ENCODE measurements at places on chromosomes 4 and X.

DNA sequence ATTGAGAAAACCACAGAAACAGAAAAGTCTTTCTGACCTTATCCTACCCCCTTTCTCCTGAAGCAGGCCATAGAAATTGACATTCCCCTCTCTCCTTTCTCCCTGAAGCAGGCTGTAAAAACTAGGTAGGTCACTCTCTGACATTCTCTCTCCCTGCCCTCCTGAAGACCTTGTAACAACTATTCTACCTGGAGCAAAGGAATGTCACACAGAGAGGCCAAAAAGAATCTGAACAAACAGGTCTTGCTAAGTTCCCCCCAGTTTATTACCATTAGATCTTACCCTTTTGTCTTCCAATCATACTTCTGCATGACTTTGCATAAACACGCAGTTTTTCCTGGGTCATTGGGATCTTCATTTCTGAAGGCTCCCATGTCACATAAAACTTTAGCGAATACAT lies 198.3 kb upstream of the GYPA start:
- DNase-seq: no peak

DNA sequence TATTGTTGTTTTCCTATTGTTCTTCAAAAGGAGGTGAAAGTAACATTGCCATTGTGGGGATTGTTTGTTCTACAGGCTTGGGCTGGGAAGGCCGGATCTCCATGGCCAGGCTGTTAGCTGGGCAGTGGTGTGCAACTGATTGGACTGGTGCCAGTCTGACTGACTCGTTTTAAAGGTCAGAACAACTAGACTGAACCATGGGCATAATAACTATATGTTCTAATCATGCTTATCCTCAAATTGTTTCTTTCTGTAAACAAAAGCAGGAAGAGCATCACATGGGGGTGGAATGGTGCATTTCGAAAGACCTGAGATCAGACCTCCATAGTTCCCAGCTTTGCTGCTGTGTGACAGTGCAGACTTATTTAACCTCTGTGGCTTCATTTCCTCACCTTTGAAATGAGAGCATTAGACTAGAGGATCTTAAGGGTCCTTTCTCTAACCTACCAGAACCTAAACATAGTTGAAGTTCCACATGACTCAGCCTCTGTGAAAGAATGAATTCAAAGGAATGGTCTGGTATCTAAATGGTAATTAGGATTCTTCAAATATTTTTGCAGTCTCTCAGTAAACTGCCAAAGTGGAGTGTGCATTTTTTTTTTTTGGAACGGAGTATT lies 66.7 kb upstream of the PGRMC2 start:
- DNase-seq: peak; percentile 14

DNA sequence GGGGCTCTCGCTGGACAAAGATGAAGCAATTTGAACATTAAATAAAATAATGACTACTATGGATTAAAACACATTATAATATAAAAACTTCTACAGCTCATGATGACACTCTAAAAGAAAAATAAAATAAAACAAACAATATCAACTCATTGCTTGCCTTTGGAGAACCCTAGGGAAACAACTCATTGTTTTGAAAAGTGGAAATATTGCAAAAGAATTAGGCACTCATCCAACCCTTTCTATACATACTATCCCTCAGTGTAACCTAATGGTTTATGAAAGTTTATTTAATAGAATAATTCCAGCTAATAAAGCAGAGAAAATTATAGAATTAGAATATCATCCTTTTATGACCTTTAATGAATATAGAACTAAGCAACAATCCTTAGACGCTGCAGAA lies 718 bp downstream of the RAB40A start:
- DNase-seq: no peak

- no peak for DNase-seq
Measured at GRCh38 chr4:164483711-164484110, 270.2 kb upstream of the SMIM31 start.

DNA sequence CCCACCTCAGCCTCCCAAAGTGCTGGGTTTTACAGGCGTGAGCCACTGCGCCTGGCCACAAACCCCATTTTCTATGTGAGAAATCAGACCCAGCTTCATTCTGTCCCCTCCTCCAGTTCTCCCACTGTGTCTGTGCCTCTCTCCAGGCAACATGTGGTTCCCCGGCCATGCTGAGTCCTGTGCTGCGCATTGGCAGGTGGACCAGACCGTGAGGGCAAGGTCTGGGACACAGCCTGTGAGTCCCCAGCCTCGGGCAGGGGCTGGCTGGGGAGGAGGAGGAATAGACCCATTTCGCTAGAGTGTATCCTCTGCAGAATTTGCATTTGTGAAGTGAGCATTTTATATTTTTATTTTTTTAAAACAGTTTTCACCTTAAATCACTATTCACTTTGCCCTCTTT lies 21.5 kb upstream of the CLDN24 start:
- DNase-seq: no peak

Data from suppressor macrophage treated with lipopolysaccharide for 1 hour (primary cell).